ENCODE measurements at places on chromosomes 5 and 9.

DNA sequence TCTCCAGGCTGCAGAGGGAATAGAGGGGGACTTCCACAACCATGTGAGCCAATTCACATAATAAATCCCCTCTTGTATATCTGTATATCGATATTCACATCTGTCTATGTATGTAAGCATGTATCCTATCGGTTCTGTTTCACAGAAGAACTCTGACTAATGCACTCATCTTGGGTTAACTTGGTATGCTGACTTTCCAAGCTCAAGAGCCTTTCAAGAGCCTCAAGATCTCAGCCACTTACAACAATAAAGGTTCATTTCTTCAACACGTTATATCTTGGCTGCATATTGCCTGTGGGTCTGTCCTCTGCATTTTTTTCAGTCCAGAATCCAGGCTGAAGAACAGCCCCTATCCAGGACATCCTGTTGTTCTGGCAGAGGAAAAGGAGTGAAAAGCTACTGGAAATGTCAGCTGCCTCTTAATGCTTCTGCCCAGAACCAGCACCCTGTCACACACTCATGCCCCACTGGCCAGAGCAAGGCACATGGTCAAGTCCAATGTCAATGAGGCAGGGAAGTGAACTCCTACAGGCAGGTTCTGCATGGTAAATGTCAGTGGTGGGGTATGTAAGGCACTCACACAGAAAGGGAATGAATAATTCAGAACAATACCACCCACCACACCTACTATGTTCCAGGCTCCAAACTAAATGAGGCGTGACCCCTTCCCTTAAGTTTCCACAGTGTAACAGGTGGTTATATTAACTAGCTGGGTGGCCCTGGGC is 91.6 kb upstream of the ICE1 start:
- no peak for DNase-seq

GRCh38 chr9:30120666-30121065 is 2263.8 kb upstream of the ACO1 start:
- DNase-seq, result no peak

DNA sequence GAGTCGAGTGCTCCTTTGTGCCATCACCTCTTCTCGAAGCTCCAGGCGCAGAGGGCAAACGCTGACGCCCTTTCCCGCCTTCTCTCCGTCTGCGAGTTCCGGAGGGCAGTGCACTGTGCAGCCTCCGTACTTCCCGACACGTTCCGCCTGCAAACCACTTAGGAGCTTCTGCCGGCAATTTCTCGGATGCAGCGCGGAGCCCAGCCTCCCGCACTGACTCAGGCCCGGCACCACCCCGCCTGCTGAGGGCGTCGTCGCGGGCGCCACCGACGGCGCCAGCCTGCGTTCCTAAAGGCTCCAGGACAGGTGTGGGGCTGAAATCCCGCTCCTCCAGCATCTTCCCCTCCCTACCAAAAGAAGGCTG is 9.3 kb upstream of the TRIM36 start:
- no peak for DNase-seq

- no peak for DNase-seq
These were observed 51.3 kb upstream of the PTGER4 start for GRCh38 chr5:40628407-40628806.

DNA sequence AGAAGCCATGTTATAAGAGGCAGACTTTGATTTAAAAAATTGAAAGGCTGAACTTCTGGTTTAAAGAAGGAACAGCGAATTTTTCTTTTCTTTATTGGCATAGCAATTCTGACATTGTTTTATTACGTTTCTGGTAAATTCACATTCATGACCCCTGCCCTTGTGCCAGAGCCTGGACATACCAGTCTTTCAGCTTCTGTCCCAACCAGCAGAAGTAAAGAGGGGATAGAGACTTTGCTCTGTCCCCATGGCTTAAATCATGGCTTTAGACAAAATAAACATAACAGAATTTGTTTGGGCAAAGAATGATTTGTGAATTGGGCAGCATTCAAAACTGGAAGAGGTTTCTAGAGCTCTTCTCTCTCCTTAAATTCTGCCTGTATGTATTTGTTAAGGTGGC is 15.3 kb downstream of the CAST start:
- no peak for DNase-seq
